NCI-H1048 (cell line): ENCODE measurements at places on chromosomes 4 and X.

DNA sequence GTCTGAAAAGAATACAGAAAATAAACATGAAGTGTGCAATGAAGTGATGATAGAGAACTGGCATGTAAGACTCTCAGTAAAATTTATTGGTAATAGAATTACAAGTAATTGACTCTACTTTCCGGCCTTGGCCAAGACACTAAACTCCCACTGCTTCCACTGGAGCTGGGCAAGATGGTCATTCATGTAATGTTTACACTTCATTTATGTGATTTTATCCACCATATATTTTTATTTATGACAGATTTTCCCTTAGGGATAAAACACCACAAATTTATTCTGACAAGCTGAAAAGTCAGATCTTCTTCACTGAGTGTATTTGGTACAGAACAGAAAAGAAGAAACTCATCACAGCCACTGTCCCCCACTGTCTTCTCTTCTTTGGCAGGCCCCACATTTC is 191.9 kb downstream of the SLC39A8 start:
- no peak for DNase-seq

DNA sequence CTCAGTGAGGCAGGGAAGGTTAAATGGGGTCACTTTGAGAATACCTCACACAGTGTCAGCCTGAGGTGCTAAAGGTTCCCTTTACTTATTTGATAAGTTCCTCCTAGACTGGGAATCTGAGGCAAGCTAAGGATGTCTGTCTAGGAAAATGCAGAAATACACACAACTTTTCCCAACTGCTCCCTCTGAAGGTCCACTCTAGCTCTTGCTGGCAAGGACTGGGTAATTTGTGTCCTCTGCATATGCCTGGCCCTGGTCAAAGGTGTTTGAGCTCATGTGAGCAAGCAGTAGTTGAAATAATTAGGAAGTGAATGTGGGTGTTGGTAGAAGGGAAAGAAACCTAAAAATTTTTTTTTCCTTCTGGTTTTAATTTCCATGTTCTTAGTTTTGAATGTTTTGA is 21.3 kb downstream of the TXLNG start:
- DNase-seq: no peak

DNA sequence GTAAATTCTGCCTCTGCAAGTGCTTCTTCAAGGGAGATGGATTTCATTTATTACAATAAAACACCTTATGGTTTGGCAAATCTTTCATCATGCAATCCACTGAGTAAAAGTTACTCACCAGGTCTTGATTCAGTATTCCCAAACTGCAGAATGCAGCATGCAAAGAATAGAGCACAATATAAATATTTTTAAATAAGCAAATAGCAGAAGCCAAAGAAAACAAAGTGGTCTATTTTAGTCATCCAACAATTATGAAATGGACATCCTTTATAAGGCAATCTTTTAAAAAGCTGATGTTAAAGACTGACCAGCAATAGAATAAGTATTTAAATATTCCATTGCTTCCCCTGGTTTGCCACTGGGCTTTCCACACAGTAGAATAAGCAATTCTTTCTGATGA is 59.5 kb downstream of the SLC39A8 start:
- DNase-seq: no peak

DNA sequence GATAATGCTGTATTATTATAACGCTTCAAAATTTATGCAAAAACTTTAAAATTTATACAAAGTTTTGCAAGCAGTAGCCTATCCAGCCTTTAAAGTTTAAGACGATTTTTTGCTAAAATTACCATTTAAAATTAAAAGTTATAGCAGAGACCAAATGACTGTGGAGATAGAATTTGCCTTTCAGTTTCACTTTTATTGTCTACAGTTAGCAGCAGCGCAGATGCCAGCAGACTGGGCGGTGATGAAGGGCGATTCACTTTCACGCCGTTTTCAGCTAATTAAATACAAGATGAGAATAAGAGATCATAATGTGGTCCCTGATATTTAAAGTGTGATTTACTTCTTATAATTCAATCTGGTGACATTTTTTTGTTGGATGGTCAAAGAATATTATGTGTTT is 1381.5 kb upstream of the ADGRL3 start:
- DNase-seq: no peak

- no peak for DNase-seq
Measured at GRCh38 chr4:150316332-150317205, 238.3 kb downstream of the DCLK2 start.
